ENCODE measurements at places on chromosomes 3 and 15.

- DNase-seq: no peak
Observed at GRCh38 chr3:111730143-111730542, 128.9 kb upstream of the PHLDB2 start.

GRCh38 chr3:190568036-190568435 lies 54.2 kb downstream of the IL1RAP start:
- no peak for DNase-seq

DNA sequence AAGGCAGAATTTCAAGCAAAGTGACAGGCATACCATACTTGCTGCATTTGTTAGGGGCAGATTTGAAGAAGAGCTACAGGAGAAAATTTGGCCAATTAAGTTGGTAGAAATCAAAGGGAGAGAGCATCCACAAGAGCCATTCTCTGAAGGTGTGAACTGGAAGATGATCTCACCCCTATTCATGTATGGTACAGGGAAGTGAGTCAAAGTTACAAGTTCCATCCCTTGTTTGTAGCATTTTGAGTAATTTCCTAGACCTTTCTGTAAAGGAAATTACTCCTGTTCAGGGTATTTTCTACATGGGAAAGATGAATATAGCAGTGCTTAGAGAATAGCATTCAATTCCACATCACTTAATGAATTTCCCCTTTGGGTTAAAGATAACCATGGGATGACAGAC lies 28.4 kb downstream of the TTC14 start:
- DNase-seq: no peak

DNA sequence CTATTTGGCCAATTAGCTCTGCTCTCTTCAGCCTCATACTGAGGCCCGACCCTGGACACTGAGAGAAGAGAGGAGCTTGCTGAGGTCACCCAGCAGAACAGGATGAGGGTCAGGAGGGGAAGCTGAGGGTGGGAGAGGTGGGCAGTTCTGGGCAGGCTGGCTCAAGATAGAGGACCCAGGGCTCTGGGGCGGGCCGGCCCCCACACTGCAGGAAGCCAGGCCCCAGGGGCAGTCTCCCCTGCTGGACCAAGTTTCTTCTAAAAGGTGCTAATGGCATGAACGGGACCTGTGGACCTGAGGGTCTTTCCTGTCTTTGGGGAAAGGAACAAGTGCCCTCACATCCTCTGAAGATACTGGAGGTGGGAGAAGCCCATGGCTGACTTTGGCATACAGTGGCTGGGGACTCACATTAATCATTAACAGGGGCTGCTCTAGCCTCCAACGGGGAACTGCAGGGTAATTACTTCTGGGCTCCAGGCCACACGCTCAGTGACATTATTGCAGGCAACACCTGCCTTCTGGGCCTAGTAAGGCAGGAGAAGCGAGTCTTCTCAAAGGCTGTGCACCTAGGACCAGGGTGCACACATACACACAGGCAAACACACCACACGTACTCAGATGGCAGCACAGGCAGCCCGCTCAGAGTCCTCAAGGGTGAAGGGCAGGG lies 10.6 kb downstream of the HCN4 start:
- no peak for DNase-seq

GRCh38 chr3:126678693-126679317 lies 23.9 kb upstream of the TXNRD3 start:
- no peak for DNase-seq

Data from stimulated activated CD4-positive, alpha-beta T cell treated with anti-CD3 and anti-CD28 coated beads, Interleukin-1b, Interleukin-23, amount 100 ng/mL, for 24 hours (primary cell).